ENCODE measurements at places on chromosomes 4 and X.

DNA sequence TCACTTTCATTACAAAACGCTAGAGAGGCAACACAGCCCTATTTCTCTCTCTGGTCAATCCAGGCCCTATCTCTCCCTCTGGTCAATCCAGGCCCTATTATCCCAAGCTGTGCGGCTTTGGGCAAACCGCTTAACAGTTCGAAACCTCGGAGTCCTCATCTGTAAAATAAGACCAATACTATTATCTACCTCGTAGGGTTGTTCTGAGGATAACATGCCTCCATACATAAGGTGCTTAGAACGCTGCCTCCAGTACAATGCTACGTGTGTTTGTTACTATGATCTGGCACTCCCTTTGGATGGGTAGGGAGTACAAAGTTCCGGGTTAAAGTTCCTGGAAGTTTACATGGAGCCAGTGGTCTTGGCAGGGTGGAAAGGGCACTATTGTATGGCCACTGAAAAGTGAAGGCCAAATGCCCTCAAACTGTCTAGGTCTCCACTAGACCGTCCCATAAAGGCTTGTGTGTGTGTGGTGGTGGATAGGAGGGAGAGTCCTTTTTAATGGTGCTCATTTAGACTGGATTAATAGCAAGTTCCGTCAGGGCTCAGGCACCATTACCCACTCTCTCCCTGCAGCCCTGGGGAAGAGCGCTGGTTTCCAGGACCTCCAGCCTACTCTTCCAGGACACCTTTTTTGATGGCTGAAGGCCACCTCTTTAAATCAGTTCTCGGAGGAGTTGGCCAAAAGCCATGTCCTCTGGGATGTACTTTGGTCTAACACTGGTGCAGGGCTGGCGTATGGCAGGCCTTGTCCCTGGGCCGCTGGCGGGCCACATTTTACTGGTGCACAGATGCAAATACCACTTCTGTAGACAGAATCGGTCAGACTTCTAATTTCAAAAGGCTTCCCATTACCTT is 75.6 kb upstream of the BCOR start:
- peak overlapping the region; percentile 99 for H3K27ac ChIP-seq
- ATAC-seq: no peak
- H3K36me3 ChIP-seq: no peaks in the 10 kb centered on the region
- H3K27me3 ChIP-seq: no peaks in the 10 kb centered on the region
- H3K4me3 ChIP-seq: peak overlapping the region; percentile 92

DNA sequence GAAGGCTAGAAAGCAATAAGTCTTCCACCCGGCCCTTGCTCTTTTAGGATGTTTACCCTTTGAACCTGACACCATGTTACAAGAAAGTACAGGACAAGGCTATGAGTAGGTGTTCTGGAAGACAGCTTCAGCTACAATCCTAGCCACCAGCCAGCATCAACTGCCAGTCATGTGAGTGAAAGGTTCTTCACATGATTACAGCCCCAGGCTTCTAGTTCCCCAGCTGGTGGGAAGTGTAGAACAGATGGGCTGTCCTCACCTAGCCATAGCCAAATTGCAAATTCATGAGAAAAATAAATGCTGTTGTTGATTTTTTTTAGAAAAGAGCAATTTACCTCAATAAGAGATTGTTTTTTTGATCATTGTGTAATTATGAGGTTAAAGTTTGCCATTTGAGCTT is 60.8 kb downstream of the GRXCR1 start:
- no peak overlapping the region for H3K27ac ChIP-seq
- no peaks in the 10 kb centered on the region for H3K36me3 ChIP-seq
- H3K4me3 ChIP-seq: no peak overlapping the region
- H3K27me3 ChIP-seq: peaks cover 10% of the 10 kb centered on the region

DNA sequence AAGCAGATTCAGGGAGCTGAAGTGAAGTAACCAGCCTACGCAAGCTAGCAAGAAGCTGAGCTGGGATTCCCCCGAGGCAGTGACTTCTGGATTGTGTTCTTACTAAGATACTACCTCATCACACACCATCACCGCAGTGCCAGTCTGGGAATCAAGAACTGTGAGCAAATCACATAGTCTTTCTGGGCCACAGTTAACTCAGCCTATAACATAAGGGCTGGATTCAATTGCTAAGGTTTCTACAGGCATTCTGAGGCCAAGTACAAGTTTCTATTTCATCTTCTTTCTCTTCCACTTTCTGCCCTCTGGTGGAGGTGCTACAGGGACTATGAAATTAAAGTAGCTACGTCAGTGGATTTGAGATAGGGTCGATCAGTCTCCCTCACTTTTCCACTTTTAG is 1.4 kb upstream of the CORIN start:
- no peaks in the 10 kb centered on the region for H3K27me3 ChIP-seq
- H3K27ac ChIP-seq: peak overlapping the region; percentile 54
- H3K4me3 ChIP-seq: no peak overlapping the region
- peak; percentile 73 for ATAC-seq

DNA sequence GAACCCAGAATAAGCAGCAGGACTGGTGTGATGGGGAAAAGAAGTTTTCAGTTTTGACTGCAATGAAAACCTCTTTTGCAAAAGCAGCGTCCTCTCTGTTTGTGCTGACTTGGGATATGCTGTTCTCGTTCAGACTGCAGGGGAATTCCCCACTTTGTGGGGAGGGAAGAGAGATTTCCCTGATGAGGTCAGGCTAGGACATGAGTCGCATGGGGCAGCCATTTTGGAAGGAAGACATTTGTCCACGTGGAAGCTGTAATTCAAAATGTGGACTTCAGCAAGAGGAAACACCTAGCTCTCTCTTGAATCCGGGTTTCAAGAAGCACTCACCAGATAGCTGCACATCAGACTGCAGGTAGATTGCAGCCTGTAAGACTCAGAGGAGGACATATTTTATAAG is 39.3 kb downstream of the ING2 start:
- H3K27ac ChIP-seq: no peak overlapping the region
- ATAC-seq: no peak
- H3K36me3 ChIP-seq: peaks cover 6% of the 10 kb centered on the region
- no peaks in the 10 kb centered on the region for H3K4me1 ChIP-seq
- no peak overlapping the region for H3K4me3 ChIP-seq
- peaks cover 49% of the 10 kb centered on the region for H3K27me3 ChIP-seq

- H3K27ac ChIP-seq: no peak overlapping the region
- H3K4me3 ChIP-seq: no peak overlapping the region
- H3K36me3 ChIP-seq: no peaks in the 10 kb centered on the region
- H3K27me3 ChIP-seq: no peaks in the 10 kb centered on the region
- ATAC-seq: no peak
These were observed 235.2 kb upstream of the HDX start for GRCh38 chrX:84737471-84737871.

- no peak for ATAC-seq
- no peak overlapping the region for H3K4me3 ChIP-seq
- H3K27me3 ChIP-seq: peaks cover 22% of the 10 kb centered on the region
These were observed 250.0 kb downstream of the CFAP299 start for GRCh38 chr4:80585542-80585941.

- no peak for ATAC-seq
- no peaks in the 10 kb centered on the region for H3K36me3 ChIP-seq
- H3K27ac ChIP-seq: peak overlapping the region; percentile 48
- peaks cover 67% of the 10 kb centered on the region for H3K4me1 ChIP-seq
- no peak overlapping the region for H3K4me3 ChIP-seq
- no peaks in the 10 kb centered on the region for H3K27me3 ChIP-seq
These were observed 114.9 kb downstream of the VSIG4 start for GRCh38 chrX:65925005-65925404.

- H3K36me3 ChIP-seq: peaks cover 16% of the 10 kb centered on the region
- peak overlapping the region; percentile 75 for H3K27ac ChIP-seq
- H3K4me1 ChIP-seq: peaks cover 34% of the 10 kb centered on the region
- peak; percentile 44 for ATAC-seq
- H3K27me3 ChIP-seq: no peaks in the 10 kb centered on the region
- H3K4me3 ChIP-seq: no peak overlapping the region
These were observed 55.1 kb downstream of the SH3RF1 start for GRCh38 chr4:169215656-169216055.

GRCh38 chr4:95898226-95898625 is 58.3 kb downstream of the PDHA2 start:
- no peak overlapping the region for H3K27ac ChIP-seq
- ATAC-seq: no peak
- H3K4me1 ChIP-seq: no peaks in the 10 kb centered on the region

DNA sequence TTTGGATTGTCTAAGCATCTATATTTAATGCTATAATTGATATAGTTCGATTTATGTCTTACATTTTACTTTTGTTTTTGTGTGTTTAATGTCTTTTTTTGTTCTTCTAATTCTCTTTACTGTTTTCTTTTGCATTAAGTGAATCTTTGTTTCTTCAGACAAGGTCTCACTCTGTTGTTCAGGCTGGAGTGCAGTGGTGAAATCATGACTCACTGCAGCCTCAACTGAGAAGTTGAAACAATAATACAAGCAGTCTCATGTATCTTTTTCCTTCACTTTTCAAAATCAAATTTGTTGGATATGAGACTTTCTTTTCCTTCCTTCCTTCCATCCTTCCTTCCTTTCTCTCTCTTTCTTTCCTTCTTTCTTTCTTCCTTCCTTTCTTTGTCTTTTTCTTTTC is 1401.6 kb downstream of the ADGRL3 start:
- H3K36me3 ChIP-seq: no peaks in the 10 kb centered on the region
- H3K4me1 ChIP-seq: no peaks in the 10 kb centered on the region
- H3K4me3 ChIP-seq: no peak overlapping the region
- no peak for ATAC-seq

DNA sequence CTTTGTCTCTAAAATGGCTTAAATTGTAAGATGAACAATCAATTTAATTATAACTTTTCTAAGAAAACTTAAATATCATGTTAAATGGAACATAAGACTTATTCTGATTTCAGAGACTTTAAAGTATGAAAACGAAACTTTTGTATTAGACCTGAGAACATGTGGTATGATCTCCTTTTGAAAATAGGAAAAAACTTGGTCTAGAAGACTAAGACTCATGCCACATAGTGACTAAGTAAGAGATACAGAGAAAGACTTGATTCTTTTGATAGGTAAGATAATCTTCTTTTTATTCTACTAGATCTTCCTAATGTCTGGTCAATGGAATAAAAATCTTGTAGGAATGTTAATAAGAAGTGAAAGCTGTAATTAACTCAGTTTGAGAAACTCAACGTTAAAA is 326.3 kb upstream of the GRIA3 start:
- ATAC-seq: no peak
- no peak overlapping the region for H3K4me3 ChIP-seq
- H3K27me3 ChIP-seq: no peaks in the 10 kb centered on the region
- H3K4me1 ChIP-seq: no peaks in the 10 kb centered on the region

GRCh38 chr4:184364100-184364921 is 110.0 kb downstream of the IRF2 start:
- no peak overlapping the region for H3K4me3 ChIP-seq
- no peak for ATAC-seq
- H3K36me3 ChIP-seq: peaks cover 9% of the 10 kb centered on the region
- no peaks in the 10 kb centered on the region for H3K27me3 ChIP-seq

DNA sequence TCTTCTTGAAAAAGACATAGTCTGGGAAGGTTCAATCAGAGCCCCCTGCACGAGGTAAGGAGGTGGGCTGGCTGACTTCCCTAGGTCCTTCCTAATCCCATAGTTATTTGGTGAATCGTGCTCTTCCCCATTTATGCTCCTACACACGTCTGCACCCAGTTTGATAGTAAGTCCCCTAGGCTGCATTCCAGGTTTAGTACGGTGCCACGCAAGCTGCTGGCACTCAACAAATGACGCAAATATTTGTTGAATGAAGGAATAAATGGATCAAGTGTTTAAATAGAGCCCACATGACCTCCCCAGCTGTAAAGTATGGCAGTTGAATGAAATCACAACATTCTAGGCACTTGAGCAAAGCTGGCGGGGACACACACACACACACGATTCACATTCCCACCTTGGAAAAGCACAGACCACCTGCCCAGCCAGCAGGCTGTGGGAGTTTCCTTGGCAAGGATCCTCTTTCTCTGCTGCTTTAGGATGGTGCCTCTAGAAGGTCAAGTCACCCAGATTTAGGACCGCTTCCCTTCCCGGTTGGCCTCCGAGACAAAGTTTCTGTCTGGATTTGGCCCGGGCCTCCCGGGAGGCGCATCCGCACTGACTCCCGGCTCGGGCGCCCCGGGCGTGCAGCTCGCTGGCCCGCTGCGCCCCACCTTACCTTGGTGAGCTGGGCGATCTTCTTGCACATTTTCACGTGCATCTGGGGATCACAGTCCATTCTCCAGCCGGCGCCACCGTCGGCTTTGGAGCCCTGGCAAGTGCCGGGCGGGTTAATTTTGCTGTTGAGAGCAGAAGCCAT is 721 bp downstream of the FAM184B start:
- H3K36me3 ChIP-seq: no peaks in the 10 kb centered on the region
- H3K4me1 ChIP-seq: peaks cover 11% of the 10 kb centered on the region
- H3K4me3 ChIP-seq: no peak overlapping the region

- peak; percentile 97 for ATAC-seq
- H3K4me3 ChIP-seq: peak overlapping the region; percentile 59
- H3K27ac ChIP-seq: peak overlapping the region; percentile 88
- H3K27me3 ChIP-seq: no peaks in the 10 kb centered on the region
- peaks cover 49% of the 10 kb centered on the region for H3K36me3 ChIP-seq
- H3K4me1 ChIP-seq: peaks cover 54% of the 10 kb centered on the region
These were observed 55.2 kb downstream of the CHST7 start for GRCh38 chrX:46628460-46629371.

- H3K27ac ChIP-seq: peak overlapping the region; percentile 29
- peak; percentile 58 for ATAC-seq
- H3K27me3 ChIP-seq: no peaks in the 10 kb centered on the region
- no peaks in the 10 kb centered on the region for H3K36me3 ChIP-seq
These were observed 53.8 kb downstream of the ZFYVE28 start for GRCh38 chr4:2364654-2365053.

GRCh38 chr4:142236268-142236667 is 599.9 kb downstream of the IL15 start:
- H3K4me1 ChIP-seq: no peaks in the 10 kb centered on the region
- no peaks in the 10 kb centered on the region for H3K36me3 ChIP-seq
- no peak overlapping the region for H3K4me3 ChIP-seq
- ATAC-seq: no peak
- H3K27ac ChIP-seq: no peak overlapping the region

GRCh38 chr4:126137782-126138170 is 823.0 kb downstream of the FAT4 start:
- H3K4me3 ChIP-seq: no peak overlapping the region
- no peaks in the 10 kb centered on the region for H3K4me1 ChIP-seq
- H3K27ac ChIP-seq: no peak overlapping the region
- no peaks in the 10 kb centered on the region for H3K36me3 ChIP-seq
- H3K27me3 ChIP-seq: no peaks in the 10 kb centered on the region
- ATAC-seq: no peak

- no peak overlapping the region for H3K27ac ChIP-seq
- H3K27me3 ChIP-seq: peaks cover 9% of the 10 kb centered on the region
- H3K36me3 ChIP-seq: no peaks in the 10 kb centered on the region
- ATAC-seq: no peak
- H3K4me3 ChIP-seq: no peak overlapping the region
- peaks cover 6% of the 10 kb centered on the region for H3K4me1 ChIP-seq
These were observed 13.6 kb downstream of the SH3RF1 start for GRCh38 chr4:169256856-169257761.

GRCh38 chr4:95921470-95921869 is 81.6 kb downstream of the PDHA2 start:
- no peak for ATAC-seq
- H3K36me3 ChIP-seq: no peaks in the 10 kb centered on the region
- H3K27ac ChIP-seq: no peak overlapping the region
- no peak overlapping the region for H3K4me3 ChIP-seq
